ENCODE measurements at places on chromosomes 7 and 10.

- peak; percentile 58 for DNase-seq
These were observed 1.9 kb downstream of the FOXK1 start for GRCh38 chr7:4683884-4684565.

GRCh38 chr10:110870823-110871297 is 868 bp upstream of the PDCD4 start:
- DNase-seq = no peak

GRCh38 chr7:87833130-87833529 is 43.0 kb downstream of the SLC25A40 start:
- no peak for DNase-seq

GRCh38 chr7:156640257-156640948 is at the start of gene RNF32:
Gene RNF32 (plus strand): TSS chr7:156640774. CDS start chr7:156643878, 3,104 bp downstream.
- peak; percentile 97 for DNase-seq

DNA sequence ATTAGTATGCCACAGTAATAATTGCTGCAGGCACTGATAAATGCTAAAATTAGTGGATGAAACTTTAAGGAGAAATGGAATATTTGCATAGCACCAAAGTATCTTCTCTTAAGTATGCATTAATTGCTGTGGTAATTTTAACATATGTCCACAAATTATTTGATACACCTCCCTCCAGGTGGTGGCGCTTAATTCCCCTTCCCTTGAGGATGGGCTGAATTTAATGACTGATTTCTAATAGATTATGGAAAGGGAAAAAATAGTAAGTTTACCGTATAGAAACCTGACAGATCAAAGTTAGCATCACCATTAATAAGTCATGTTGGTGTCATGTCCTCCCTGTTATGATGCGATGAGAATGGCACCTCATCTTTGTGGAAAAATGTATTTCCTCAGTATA is 519.2 kb downstream of the TFEC start:
- DNase-seq = no peak

DNA sequence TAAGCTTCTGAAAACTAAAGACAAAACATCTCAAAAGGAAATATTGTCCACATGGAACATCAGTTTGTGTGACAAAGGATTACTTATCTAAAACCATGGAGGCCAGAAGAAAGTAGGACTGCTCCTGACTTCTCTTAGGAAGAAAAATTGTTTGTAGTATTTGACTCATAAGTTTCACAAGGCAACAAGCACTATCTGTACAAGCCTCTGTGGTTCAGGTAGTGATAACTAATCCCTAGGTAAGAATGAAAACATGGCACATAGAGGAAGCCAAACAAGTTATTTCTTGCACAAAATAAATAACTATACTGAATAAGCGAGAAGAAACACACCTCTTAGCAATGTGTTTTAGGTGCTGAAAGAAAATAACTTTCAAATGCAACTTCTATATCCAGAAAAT is 30.3 kb downstream of the TFPI2 start:
- no peak for DNase-seq

- DNase-seq = no peak
These were observed 57.1 kb downstream of the TBXAS1 start for GRCh38 chr7:139886206-139886605.

GRCh38 chr7:110010359-110010758 is 1080.6 kb upstream of the LRRN3 start:
- DNase-seq = peak; percentile 31

DNA sequence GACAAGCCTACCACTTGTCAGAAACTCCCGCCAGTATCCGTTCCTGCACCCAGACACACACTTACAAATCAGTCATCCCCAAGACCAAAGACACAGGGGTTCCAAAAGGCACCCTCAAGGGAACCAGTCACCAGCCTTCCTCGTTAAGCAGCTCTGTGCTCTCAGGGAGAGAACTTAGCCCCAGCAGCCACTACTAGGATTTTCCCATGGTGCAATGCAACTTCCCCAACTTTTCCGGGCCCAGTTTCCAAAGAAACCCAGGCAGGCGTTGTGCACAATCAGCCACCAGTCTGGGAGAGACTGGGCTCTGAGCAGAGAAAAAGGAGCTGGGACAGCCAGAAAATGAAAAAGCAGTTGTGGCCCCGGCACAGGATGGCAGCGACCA is 1.2 kb downstream of the DLG5 start:
- DNase-seq = peak; percentile 63

GRCh38 chr7:96663457-96663856 is 46.2 kb downstream of the SEM1 start:
- no peak for DNase-seq

DNA sequence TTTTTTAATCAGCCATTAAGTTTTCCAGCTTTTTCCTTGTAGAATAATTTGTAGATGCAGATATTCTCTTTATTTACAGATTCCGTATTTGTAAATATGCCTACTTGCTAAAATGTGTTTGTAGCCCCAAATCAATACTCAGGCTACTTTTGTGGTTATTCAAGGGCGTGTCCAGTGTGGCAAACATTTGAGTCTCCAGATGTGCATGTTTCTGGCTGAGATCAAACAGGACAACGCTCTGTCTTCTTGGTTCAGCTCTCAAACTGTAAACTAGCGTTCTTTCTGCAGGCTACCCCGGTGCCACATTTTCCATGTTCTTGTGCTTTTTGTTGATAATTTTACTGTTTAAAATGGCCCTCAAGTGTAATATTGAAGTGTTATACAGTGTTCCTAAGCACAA is 16.2 kb upstream of the OR2A5 start:
- DNase-seq = no peak

DNA sequence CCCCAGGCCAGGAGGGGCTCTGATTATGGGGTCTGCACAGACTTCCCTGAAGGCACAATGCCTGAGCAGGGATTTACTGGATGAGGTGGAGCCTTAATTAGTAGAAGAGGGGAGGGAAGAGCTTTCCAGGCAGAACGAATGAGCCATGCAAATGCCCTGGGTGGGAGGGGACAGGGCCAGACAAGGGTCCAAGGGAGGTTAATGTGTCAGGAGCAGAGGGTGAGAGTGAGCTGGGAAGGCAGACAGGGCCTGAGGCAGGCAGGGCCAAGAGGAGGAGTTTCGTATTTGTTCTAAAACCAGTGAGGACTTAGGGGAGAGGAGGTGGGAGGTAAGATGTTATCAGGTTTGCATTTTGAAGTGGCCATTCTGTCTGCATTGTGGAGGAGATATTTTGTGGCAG is 65.3 kb downstream of the NPY start:
- no peak for DNase-seq

GRCh38 chr7:110861163-110861562 is 229.8 kb upstream of the LRRN3 start:
- no peak for DNase-seq

- DNase-seq = no peak
These were observed 113.9 kb downstream of the KIF20B start for GRCh38 chr10:89815049-89815853.

DNA sequence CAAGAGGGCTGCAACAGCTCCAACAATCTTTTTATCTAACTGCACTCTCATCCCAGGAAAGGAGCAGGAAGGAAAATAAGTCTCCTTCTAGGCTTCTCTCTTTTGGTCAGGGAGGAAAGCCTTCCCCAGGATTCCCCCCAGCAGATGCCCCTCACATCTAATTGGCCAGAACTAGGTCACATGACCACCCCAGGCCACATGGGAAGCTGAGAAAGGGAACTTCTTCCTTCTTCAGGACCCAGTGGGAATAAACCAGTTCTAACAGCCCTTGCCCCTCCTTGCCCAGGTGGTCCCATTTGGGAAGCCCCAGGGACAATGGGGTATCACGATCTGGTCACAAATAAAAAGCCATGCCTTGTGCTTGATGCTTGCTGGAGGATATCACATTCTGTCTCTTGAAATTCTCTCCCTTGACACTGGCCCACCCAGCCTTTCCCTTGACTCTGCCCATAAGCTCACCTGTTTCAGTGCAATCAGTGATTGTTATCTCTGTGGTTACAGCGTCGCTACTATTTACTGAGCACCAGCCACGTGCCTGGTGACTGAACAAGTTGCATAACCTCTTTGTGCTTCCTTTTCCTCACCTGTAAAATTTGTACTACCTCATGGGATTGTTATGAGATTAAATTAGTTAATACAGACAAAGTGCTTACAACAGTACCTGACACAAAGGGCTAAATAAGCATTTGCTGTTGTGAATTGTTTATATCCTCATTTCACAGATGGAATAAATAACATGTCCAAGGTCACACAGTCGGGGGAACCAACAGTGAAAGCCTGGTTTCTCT is 9.0 kb upstream of the TACR2 start:
- DNase-seq = peak; percentile 84

DNA sequence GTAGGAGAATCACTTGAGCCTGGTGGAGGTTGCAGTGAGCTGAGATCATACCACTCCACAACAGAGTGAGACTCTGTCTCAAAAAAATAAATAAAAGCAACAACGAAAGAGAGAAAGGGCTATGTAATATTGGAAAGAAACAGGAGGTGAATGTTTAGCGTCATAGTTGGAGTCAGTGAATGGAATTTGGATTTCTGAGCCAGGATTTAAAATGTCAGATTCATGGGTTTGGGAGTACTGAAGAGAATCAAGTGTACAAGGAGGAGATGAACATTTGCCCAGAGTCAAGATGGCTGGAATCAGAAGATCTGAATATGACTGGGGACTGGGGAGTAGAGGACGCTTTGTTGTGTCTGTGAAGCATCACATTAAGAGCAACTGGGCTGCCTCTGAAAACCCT is 366.4 kb downstream of the GALNT17 start:
- DNase-seq = no peak

DNA sequence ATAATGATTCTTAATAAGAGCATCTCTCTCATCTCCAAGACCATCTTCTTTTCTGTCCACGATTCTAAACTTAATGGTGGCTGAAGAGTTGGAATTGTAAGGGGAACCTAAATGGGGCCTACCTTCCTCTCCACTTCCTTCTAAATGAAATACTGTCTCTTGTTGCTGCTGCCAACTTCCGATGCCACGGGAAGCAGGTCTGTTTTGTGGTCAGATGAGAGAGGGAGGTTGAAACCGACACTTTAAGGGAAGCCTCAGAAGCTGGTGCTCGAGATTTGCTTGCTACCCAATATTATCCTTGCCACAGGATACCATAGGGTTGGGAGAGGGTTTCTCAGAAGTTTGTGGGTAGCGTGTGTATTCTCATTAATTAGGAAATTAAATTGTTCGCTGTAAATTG is 464.1 kb downstream of the SUGCT start:
- no peak for DNase-seq

- DNase-seq = no peak
These were observed 259.4 kb downstream of the CCSER2 start for GRCh38 chr10:84587789-84588188.

GRCh38 chr7:151865070-151865670 is 11.7 kb downstream of the PRKAG2 start:
- DNase-seq = no peak

- no peak for DNase-seq
These were observed 36.6 kb downstream of the CD36 start for GRCh38 chr7:80675090-80675489.

DNA sequence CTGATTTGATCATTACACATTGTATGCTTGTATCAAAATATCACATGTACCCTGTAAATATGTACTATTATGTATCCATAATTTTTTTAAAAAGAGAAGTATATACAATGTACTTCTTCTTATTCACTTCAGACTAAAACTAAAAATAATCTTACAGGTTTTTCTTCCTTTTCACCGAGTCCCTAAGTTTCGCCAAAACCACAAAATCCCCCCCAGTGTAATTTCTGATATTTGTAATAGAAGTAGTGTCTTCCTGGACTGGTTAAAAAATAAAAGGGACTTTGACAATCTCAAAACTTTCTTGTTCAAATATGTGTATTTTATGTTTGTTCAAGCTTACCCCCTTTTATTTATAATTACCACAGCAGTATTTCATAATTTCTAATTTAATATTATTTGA is 23.9 kb downstream of the EPC1 start:
- no peak for DNase-seq

DNA sequence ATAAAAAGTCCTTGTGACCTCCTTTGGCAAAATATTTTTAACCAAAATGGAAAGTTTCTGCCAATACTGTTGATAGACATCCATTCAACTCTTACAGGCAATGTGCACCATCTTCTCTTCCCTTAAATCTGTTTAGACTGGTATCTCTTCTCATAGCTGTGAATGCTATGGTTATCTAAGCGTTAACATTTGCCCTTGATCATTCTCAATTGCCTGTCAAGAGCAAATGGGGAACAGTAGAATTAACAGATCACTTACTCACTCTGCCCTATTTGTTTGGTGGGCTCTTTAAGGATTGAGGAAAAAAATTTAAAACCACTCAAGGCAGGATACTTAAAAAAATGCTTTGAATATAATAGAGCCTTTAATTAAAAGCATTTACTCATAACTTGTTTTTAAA is 808.4 kb downstream of the NXPH1 start:
- no peak for DNase-seq

DNA sequence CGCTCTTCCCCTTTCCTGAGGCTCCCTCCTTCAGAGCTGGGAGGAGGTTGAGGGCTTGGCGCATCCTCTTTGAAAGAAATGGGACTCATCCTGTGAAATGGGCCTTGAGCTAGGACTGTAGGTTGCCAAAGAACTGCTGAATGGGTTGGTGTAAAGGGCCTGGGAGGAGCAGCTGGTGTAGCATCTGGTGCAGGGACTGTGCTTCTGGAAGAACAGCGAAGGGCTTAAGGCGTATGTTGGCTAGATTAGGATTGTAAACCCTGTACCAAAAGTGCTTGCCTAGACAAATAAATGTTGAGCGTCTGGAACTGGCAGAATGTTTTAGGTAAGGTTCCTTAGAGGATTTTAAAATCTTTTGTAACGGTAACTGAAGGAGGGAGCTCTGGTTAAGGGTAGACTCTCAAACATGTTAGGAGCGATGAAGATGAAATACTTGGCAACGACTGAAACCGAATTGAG is 563 bp downstream of the STAM start:
- peak; percentile 46 for DNase-seq

DNA sequence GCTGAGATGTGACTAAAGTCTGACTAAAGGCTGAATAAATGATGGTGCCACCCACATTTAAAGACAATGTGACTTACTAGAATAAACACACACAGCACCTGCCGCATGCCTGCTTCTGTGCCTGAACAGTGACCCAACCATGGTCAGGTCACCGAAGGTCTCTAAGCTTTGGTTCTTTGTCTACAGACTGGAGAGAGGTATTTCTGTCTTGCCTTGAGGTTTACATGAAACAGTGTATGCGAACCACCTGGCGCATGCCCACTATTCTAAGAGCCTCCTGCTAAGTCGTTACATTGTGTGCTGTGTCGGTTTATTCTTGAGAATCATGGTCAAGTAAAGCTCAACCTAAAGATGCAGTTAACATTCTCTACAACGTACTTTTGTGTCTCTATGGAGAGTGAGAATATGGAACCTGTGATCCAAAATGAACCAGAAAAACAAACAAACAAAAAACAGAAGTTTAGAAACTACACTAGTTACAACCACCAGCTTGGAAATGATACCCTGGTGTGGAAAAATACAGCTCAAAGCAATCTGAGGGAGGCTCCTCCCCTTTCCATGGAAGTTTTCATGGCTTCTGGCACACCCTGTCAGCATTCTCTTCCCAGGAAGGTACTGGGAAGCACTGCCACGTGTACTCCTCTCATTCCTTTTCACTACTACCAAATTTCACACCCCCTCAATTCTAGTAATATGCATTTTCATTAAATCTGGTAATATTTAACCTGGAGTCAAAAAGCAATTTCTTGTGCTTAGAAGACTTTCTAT is 40.0 kb downstream of the VOPP1 start:
- no peak for DNase-seq

GRCh38 chr7:151565541-151565940 is 45.8 kb upstream of the RHEB start:
- no peak for DNase-seq
